EL (cell line): ENCODE measurements at places on chromosomes 1 and 21.

GRCh38 chr1:54109129-54110090, 43.4 kb downstream of the CDCP2 start:
- DNase-seq = no peak

DNA sequence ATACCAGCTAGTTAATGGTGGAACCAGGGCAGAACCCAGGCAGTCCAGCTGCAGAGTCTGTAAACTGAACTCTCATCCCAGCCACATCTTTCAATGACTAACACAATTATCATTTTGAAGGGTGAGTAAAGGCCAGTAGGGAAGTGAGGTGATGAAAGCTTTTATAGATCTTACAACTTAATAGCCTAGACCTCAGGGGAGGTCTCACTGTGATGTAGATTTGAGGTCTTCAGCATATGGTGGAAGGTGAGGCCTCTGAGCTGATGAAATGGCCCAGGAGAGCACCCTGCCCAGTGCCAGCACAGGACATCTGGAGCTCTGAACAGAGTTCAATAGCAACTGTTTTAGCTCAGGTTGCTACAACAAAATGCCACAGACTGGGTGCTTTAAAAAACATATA, 44.8 kb upstream of the POU2F1 start:
- peak; percentile 30 for DNase-seq

- DNase-seq = no peak
Observed at GRCh38 chr21:45192332-45192731, 95.4 kb downstream of the POFUT2 start.

- DNase-seq = peak; percentile 48
Observed at GRCh38 chr1:96363826-96364225, 357.8 kb upstream of the PTBP2 start.

DNA sequence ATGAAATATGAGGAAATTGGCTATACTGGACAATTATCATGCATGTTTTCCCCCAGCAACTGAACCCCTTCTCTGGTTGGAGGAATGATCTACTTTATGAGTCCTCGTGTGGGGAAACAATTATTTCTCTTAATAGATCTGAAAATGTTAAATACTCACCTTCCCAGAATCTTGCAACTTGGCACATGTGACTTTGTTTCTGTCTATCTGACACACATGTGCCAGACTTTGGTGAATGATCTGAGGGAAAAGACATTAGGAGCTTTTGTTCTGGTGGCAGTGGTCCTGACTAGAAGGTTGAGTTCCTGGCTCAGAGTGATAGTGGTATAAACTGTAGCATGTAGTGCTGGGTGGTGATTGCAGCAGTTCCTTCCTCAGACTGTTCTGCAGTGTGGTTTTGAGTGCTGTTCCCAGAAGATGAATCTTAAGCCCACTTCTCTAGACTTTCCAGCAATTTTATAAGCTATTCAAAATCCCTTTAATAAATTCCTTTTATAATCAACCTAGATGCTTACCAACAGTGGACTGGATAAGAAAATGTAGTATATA, 59.3 kb upstream of the B3GALNT2 start:
- DNase-seq = no peak

DNA sequence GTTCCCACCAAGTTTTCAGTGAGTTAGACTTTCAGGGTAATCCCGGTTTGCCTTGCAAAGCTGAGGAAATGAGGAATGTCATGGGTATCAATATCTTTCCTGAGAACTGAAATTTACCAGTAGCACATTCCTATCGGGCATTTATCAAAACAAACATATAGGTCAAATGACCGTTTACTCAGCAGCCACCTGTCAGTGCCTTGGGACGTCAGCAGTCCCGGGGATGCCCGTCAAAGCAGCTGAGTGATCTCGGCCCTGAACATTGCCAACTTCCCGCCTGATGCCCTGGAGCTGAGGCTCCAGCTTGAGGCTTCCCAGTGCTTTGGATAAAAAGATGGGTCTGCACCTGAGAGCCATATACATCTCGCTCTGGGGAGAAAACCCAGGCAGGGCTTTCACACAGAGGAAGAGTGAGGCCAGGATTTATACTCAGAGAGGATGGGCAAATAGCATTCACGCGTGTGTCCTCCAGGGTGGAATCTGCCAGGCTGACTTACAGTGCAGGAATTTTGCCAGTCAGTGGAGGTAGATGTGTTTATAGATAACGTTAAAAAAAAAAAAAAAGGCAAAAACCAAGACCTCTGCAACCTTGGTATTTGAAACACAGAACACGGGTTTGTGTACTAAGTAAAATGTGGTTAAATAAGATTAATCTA, 435.7 kb upstream of the VAMP3 start:
- DNase-seq = peak; percentile 28

DNA sequence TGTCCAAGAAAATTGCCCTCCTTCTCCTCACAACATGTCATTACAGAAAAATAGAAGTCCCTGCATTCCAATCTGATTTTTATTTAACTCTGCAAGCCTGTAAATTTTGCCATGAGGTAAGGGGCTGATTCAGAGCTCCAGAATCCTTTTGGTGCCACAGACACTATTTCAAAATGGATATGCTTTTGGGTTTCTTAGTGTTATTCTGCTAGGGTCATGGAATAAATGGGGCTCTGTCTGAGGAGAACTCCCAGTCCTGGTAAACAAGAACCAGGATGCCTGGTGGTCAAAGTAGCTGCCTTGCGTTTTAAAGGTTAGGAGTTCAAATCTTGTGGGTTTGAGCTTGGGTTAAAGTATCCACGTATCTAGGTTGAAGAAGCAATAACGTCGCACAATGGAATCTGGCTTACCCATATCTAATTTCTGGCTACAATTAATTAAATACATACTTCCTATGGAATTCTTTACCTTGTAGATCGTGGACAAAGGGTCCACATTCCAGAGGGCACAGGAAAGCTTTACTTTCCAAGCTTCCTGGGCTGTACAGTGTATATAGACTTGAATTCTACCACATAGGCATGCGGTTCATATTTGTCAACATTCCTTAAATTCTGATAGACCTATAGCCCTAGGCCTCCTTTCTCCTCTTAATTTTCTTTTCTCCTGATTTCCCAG, 98.0 kb upstream of the CDC42BPA start:
- peak; percentile 71 for DNase-seq

DNA sequence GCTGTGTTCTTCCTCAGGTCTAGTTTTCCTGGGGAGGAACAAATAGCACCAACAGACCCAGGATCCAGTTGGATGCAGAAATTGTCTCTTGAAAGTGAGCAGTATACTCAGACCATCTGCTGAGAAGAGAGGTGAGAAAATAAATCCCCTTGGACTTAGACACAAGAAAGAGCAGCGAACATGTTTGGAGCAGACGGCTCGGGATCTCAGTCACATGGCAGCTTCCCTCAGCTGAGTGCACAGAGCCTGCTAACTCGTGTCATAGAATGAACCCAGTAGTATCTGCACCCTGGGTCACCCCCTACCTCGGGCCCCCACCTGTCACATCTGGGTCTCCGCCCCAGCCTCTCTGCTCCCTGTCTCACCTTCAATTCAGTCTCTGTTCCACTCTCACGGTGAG, 115.6 kb downstream of the CCDC185 start:
- no peak for DNase-seq

DNA sequence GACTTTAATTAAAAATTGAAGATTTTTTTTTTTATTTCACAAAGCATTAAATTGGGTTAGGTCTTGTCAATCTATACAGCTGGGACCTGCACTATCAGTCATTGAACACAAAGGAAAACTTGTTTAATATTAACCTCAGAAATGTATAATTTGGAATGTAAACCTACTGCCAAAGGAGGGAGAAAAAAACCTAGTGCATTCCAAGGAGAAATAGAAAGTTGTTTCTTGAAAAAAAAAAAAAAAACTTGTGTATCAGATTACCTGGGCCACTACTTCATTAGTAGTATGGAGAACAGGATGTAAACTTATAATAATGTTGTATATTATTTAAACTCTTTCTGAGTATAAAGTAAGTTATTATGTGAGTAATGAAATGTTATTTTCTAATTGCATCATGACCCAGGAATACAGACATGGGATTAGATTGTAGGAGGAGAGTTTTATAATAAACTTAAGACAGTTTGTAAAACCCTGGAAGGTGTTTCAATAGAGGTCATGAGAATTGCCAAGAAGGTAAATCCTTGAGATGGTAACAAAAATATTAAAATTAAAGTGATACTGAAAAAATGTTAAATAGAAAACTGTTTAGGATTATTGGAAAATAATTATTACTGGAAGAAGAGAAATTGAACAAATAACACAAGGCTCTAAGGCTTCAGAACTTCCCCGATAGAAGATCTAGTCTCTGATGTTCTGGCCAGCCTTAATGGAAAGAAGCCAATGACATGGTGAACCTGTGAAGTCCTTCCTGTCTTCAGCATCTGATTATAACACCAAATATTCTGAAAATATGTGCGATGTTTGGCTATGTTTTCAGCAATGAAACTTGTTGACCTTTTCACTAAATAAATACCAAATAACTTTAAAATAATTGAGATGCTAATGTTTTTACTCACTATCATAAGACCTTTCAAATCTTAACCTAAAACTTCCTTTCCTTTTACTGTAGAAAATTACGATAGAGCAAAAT, 412.8 kb upstream of the LYPLAL1 start:
- DNase-seq = peak; percentile 43

GRCh38 chr1:78493451-78493850, 2.7 kb downstream of the PTGFR start:
- DNase-seq = peak; percentile 9

GRCh38 chr1:186207391-186208085, 167.5 kb downstream of the TPR start:
- DNase-seq = no peak

- DNase-seq = no peak
Observed at GRCh38 chr1:84704872-84705417, 14.7 kb upstream of the SSX2IP start.

- DNase-seq = no peak
Observed at GRCh38 chr1:192261476-192261875, 55.3 kb upstream of the RGS21 start.

DNA sequence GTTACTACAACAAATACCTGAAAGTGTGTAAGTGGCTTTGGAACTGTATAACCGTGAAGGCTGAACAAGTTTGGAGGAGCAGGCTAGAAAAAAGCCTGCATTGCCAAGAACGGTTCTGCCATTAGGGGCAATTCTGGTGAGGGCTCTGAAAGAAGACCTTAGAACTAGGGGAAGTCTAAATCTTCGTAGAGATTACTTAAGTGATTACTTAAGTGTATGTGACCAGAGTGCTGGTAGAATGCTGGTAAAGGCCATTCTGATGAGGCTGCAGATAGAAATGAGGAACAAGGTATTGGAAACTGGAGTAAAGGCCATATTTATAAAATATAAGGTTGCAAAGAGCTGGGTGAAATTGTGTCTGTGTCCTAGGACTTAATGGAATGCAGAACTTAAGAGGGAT, 158.0 kb downstream of the CLIC6 start:
- DNase-seq = no peak

GRCh38 chr1:31991182-31991581, 22.5 kb upstream of the KHDRBS1 start:
- no peak for DNase-seq

DNA sequence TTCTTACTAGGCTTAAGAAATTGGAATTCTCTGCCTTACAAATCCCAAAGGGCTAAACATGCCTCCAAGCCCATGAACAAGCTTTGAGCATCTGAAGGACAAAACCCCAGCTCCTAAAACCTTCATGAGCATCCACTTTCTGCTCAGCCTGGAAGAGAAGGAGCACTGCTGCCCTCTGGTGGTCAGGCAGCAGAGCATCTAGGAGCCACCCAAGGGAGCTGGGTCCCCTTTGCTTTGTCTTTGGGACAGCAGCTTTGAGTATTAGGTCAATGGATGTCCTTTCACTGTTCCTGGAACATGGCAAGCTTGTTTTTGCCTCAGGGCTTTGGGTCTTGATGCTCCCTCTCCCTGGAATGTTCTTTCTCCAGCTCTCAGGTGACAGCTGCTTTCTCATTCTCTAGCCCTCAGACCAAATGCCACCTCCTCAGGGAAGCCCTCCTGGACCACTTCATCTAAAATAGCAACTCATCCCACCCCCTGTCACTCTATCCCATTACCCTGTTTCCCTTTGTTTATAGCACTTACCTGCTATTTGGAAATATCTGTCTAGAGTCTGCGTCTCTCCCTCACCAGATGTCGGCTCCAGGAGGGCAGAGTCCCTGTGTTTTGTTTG, 25.7 kb downstream of the RAB7B start:
- peak; percentile 78 for DNase-seq

- no peak for DNase-seq
Observed at GRCh38 chr1:40004857-40005256, 35.7 kb upstream of the CAP1 start.

GRCh38 chr1:78370356-78370755, 120.4 kb upstream of the PTGFR start:
- DNase-seq = peak; percentile 62

GRCh38 chr1:203915811-203916210, 54.4 kb downstream of the SNRPE start:
- DNase-seq = peak; percentile 73

DNA sequence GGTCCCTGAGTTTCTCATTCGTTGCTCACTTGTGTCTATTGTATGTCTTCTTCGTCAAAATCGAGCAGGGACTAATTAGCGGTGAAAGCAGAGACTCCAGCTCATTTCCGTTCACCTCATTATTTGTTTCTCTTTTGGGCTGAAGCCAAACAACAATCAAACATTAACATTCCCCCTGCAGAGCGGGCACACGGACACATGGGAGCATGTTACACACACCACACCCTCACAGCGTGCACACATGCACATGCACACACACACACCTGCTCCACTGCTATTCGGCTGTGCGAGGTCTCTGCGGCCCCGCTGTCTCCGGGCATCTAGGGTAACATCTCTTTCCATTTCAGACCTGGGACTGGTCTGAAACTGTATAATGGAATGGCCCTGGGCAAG, 58.5 kb upstream of the LRRC8D start:
- no peak for DNase-seq

- DNase-seq = no peak
Observed at GRCh38 chr1:56453016-56453415, 126.3 kb downstream of the PLPP3 start.

DNA sequence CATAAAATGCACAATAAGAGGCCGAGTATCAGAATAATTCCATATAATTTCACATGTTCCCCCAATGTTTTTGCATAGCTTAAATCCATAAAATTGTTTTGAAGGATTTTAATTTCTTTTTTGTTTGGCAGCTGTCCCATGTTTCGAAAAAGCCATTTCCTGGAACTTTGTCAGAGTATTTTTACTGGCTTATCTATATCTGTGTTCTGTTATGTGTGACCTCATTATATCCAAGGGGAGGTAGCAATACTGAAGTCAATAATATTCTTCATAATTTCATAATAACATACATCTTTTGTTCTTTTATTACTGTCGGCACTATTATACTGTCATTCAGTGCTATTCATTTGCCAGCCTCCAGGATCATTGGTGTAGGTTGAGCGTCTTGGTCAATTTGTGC, 9.4 kb upstream of the BACH1 start:
- DNase-seq = no peak

- DNase-seq = no peak
Observed at GRCh38 chr1:204465546-204466415, 28.8 kb downstream of the PIK3C2B start.

DNA sequence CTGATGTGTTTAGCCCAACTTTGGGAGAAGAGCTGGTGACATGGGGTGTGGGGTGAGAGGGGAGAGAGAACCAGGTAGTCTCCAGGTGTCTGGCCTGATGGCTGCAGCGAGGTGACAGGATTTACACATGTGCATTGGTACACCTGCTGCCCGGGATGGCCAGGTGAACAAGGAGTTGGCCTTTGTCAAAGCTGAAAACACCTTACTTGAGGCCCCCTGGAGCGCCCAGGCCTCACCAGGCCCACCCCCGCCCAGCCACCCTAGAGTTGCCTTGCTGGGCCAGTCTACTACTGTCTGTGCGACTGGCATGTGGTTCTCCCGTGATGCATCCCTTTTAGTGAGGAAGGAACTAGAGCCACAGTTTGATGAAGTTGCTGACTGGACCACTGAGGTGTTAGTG, 90.5 kb downstream of the ADARB1 start:
- DNase-seq = no peak
